NCI-H187 treated with DMSO at 0.1 percent for 48 hours (cell line): ENCODE measurements at places on chromosomes 1 and 21.

GRCh38 chr1:178371235-178371634 is 125.5 kb downstream of the CLEC20A start:
- DNase-seq, result no peak

DNA sequence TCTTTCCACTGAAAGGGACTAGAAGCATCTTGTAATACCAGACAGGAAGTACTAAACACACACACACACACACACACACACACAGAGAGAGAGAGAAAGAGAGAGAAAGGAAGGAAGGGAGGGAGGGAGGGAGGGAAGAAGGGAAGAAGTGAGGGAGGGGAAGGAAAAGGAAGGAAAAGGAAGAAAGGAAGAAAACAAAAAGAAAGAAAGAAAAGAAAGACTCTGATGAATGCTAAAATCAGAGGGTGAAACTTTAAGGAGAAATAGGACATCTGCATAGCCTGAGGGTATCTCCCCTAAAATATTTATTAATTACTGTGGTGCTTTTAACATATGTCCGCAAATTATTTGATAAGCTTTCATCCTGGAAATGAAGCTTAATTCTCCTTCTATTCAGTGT is 10.6 kb downstream of the TRIT1 start:
- DNase-seq, result no peak

GRCh38 chr1:58942759-58943191 is 158.9 kb upstream of the JUN start:
- DNase-seq, result no peak

- DNase-seq, result no peak
Measured at GRCh38 chr1:925561-926421, 2.1 kb downstream of the SAMD11 start.

DNA sequence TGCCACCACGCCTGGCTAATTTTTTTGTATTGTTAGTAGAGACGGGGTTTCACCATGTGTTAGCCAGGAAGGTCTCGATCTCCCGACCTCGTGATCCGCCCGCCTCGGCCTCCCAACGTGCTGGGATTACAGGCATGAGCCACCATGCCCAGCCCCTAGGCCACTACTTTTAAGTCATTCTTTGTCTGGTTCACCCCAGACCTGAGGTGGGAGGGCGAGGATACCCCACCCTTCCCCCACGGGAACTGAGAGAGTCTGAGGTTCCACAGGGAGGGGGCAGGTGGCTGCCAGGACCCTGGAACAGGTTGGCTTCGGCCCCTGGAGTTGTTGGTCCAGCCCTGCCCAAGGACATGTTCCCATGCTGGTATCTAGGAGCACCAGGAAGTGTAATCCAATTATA is 7.7 kb upstream of the SDC3 start:
- DNase-seq, result no peak

- DNase-seq, result no peak
Measured at GRCh38 chr1:12405325-12406210, 175.7 kb downstream of the VPS13D start.

GRCh38 chr1:22749919-22750684 is 39.5 kb downstream of the EPHB2 start:
- no peak for DNase-seq

GRCh38 chr1:21574466-21575151 is 65.4 kb downstream of the ALPL start:
- DNase-seq, result no peak

- no peak for DNase-seq
Measured at GRCh38 chr1:82901561-82901960, 1097.4 kb downstream of the TTLL7 start.

DNA sequence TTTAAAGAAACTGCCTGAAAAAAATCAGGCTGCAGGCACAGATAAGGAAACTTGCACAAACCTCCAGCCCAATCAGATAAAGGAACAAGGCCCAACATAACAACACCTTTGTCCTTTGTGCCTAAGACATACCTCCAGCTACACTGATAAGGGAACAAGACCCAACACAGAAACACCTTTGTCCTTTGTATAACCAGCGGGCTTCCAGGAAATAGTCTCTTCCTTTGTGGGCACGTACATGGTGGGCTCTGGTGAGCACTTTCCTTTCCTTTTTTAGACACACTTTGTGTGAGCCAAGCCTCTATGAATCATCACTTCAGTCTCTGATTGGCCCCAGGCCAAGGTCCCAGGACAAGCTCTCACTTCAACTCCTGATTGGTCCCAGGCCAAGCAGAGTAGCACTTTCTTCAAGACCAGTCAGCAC is 23.6 kb downstream of the ZNF670 start:
- DNase-seq, result no peak

DNA sequence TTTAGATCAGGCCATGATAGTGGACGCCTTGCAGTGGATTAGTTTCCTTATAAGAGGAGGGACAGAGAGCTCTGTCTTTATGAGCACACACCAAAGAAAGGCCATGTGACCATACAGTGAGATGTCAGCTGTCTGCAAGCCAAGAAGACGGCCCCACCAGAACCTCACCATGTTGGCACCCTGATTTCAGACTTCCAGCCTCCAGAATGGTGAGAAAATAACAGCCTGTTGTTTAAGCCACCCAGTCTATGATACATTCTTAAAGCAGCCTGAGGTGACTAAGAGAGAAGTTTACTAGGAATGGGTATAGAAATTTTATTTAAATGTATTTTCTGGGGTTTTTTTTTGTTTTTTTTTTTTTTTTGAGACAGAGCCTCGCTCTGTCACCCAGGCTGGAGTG is 29.5 kb downstream of the L1TD1 start:
- DNase-seq, result no peak

DNA sequence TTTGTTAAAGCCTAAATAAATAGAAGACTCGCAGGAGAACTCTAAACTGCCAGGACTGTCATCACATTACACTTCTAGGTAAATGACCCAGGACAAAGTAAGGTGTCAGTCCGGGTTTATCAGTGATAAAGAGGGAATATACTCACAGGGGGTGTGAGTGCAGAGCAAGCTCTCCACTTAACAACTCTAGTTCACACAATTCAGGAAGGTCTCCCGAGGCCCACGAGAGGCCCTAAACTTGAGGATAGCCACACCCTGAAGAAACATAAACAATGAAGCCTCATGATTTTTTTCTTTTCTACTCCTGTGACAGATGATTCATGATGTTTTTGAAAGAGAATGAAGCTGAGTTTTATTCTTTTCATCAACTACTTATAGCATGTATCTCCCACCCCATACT is 65.6 kb upstream of the EXO1 start:
- peak; percentile 20 for DNase-seq

DNA sequence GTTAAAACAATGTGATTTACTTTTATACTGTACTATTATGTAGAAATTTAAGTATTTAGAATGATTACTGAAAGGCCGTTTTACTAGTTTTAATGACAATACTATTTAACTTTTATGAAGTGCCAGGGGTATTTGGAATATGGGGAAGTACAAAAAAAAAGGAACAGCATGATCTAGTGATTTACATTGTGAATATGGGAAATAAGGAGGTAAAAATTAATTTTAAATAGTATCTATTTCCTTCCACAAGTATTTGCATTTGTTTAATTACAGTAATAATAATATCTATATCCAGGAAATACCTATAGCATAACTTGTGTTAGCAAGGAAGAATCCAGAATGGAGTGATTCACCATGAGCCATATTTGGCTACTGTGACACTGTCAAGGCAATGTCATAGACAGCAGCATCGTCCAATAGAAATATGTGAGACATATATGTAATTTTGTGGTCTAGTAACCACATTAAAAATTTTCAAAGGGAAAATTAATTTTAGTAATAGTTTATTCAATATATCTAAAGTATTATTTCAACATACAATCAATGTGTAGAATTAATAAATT is 22.0 kb downstream of the CNST start:
- no peak for DNase-seq

DNA sequence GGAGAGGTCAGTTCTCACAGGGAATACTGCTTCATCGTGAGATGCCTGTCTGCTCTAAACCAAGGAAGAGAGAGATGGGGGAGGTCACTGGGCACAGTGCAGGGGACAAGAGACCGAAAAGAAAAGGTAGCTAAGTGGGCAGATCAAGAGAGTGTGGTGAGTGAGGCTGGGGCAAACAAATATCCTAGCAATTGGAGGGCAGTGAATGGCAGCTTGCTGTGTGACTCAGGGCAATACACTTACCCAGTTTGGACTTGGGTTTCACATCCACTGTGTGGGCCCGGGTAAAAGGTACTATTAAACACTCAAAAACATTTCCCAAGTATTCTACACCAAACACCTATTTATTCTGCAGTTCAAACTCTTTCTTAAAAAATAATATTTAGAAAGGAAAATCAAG is 10.2 kb downstream of the PLXNA2 start:
- DNase-seq, result no peak

- DNase-seq, result no peak
Measured at GRCh38 chr1:228448372-228448771, 31.7 kb upstream of the TRIM17 start.

DNA sequence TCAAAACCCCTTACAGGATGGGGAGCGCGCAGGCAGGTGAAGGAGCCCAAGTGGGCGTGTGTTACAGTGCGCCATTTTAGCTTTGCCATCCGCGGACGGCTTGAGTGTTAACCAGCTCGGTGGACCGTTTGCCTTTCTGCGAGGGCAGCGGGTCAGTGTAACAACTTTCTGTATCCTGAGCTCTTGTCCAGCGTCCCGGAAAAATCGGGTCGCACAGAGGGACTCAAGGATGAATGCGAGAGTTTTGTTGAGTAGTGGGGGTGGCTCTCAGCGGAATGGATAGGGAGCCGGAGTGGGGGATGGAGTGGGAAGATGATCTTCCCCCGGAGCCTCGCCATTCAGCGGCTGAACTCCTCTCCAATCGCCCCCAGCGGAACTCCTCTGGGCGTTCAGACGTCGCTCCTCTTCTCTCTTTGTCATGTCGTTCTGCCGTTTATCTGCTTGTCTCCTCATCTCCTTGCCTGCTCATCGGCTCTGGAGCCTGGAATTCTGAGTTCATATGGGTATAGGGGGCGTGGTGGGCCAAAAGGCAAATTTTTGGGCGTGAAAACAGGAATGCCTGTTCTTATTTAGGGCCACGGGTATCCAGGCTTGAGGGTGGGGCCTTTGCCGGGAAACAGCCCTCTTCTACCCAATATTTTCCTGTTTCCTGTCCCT is 295.4 kb downstream of the CTH start:
- no peak for DNase-seq

DNA sequence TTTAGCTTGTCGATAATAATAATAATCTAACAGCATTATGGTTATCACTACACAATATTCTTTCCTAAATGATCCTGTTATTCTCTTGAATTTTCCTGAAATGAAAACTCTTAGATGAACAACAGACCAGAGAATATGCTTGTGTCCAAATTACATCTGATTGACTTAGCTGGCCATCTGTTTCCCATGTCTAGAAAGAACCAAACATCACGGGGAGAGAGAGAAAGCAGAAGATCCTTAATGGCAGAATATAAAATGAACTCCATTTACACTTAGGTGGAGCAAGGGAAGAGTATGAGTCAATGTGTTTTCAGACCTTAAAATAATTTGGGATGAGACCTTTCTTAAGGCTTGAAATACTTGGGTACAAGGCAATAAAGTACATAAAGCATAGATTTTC is 162.2 kb downstream of the DSCAM start:
- DNase-seq, result no peak

GRCh38 chr1:23473037-23473800 is 10.8 kb downstream of the ASAP3 start:
- no peak for DNase-seq

DNA sequence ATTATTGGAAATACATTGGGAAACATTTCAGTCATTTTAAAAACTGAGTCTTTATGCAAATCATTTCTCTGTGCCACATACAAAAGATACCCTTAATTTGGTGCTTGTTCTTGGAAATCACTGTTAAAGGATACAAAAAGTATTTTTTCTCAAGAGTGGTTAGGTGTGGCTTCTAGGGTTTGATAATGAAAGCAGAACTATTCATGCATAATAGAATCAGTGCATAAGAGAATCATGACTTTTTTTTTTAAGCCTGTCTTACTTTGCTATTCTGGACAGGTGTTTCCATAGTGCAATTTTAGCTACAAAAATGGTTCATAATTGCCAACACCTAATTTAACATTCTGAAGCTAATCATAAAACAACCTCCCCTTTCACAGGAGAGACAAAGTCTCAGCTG is 233.0 kb upstream of the NRIP1 start:
- DNase-seq, result no peak

GRCh38 chr1:190739926-190740325 is 262.3 kb upstream of the BRINP3 start:
- DNase-seq, result no peak
